ENCODE measurements at places on chromosomes 1 and 21.
A peak's percentile ranks its signal among the peaks of the same experiment; 100 is the strongest.

- DNase-seq, result peak; percentile 69
Observed at GRCh38 chr1:23995431-23995837, 15.3 kb upstream of the SRSF10 start.

- peak; percentile 91 for DNase-seq
Observed at GRCh38 chr1:220300442-220301121, 28.3 kb upstream of the RAB3GAP2 start.

DNA sequence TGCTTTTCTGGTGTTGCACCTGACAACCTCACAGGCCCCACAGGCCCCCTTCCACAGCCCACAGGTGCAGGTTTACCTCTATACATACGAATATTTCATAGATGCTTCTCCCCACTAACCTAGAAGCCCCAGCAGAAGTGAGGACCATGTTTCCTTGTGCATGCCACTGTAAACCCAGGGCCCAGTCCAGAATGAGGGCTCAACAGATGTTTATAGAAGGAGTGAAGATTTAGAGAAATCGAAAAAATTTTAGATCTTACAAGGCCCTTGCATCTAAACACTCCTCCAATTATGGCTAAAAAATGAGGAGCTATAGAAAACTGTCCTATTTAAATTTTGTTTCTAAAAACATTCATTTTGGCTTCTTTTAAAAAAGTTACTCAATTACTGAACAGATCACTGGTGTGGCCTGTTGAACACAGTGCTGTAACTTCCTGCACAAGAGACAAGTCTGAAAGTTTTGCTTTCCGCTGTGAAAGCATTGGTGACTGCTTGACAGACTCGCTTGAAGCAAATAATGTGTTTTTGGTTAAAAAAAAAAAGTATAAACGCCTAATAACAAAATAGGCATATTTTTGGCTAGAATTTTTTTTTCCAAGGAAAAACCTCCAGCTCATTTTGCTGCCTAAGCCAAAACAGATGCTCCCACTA, 1.2 kb downstream of the ABCB10 start:
- peak; percentile 40 for DNase-seq

DNA sequence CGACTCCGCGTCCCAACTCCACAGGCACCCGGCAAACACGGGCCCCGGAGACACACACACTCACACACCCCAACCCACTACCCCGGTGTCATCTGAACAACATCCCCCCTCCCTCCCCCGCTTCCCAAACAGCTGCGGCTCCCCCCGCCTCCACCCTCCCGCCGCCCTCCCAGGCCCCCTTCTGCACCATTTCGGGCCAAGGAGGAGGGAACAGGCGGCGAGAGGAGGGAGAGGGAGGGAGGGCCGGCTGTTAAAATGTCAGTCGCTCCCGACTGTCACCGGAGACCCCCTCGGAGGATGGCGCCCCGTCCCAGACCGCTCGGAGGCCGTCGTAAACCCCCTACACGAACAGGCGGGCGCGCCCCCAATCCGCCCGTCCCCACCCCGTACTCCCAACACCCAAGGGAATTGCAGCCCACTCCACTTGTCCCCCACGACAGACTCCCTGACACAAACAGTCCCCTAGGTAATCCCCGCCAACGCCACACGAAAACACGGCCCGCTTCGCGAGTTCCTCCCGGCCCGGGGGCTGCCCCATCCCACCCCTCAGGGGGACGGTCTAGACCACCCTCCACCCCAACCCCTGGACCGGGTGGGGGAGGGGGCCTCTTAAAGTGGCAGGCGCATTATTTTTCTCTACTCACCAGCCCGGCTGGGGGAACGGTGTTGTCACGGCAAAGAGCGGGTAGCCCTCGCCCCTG, 583 bp downstream of the MEF2D start:
- no peak for DNase-seq

GRCh38 chr21:38474124-38474523, 24.2 kb downstream of the ERG start:
- no peak for DNase-seq

GRCh38 chr1:20366056-20366462, 75.4 kb downstream of the VWA5B1 start:
- DNase-seq, result peak; percentile 5

All from iris pigment epithelial cell (primary cell).